ENCODE measurements at places on chromosomes 7 and 10. TPM values are rescaled to one million over a fixed set of nuclear protein-coding genes. Genes with fewer than 3 reads are reported as not detected.

Gene NUPR2
- polyA plus RNA-seq = not detected

Gene ZNHIT1
- polyA plus RNA-seq = 48.3 TPM

Gene TMEM184A
- 0.92 TPM for polyA plus RNA-seq

DNA sequence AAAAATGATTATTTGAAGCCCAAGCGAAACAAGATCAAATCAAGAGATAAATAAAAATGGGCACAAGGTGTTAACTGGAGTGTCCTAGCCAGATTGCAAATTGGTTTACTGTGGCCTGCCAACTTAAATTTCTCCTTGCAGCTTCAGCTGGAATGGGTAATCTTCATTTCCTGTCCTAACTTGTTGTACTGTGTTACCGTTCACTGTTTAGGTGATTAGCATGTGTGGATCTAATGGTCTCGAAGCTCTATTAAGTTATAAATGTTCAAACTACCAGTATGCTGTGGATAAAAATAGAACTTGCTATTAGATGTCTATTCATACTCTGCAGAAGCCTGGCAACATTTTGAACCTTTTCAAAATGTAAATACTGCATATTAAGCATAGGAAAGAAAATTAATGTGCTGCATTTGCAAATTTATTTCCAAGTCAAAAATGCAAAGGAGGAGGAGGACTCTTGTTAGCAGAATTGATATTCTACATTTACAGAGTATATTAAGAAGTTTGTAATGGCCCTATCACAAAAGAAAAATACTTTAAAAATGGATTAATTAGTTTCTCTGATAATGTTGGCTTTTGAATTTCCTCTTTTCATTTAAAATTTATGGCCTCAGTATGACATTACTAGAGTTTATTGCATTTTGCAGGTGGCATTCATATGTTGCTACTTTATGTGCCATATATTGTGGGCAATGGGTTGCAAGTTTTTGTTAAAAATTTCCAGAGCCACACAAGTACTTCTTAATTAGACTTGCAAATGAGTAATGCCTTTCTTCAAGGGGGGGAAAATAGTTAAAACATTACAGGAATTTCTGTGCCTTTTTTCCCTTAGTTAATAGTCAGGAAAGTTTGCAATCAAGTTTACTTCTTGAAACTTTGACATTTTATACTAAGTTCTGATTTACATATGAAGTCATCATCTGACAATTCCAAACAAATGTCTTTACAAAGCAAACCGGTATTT, 92.1 kb downstream of the CABCOCO1 start:
- no peak for DNase-seq

GRCh38 chr10:110600487-110601101, 33.1 kb downstream of the SMC3 start:
- DNase-seq = peak; percentile 11

DNA sequence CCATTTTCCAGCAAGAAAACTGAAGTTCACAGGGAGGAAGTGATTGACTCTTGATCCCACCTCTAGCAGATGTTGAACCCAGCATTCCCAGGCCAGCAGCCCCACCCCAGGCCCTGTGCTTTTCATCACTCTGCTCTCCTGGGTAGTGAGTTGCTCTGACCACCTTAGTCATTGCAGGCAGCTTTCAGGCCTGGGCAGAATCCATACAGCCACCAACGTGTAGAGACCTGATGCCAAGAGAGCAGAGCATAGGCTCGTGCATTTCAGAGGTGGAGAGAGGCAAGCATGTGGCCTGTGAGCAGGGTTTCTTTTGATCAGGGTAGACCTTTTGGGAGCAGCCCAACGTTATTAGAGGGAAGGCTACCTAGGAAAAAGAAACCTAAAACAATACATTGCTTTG, 334.6 kb downstream of the PTEN start:
- no peak for DNase-seq

DNA sequence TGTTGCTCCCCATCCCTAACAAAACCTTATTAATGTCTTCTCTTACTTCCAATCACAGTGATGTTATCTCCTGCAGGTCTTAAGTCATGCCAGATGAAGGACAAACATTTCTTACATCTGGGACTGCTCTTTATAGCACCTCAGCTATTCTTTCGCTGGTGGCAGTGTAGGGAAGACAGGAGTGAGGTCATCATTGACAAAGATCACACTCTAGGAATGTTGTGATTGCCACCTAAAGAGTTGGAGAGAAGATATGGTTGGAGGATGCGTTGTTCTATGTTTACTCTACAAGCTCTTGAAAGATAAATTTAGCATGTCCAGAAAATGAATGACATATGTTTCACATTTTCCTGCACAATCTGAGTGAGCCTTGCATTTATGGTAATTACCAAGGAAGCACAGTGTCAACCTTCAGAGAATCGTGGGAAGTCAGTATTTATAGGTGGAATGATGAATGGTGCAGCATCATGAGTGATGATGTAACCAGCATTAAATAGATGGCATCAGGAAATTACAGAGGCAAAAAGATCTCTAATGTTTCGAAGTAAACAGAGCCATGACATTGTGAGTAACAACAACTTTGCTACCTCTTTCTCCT, 188.1 kb upstream of the STEAP1 start:
- DNase-seq = no peak

- no peak for DNase-seq
These were observed 30.5 kb downstream of the ARL3 start for GRCh38 chr10:102683736-102684135.

- DNase-seq = no peak
These were observed 6.6 kb downstream of the GPR141 start for GRCh38 chr7:37690206-37690605.

- DNase-seq = no peak
These were observed 3.7 kb upstream of the CYP3A43 start for GRCh38 chr7:99824091-99824490.

DNA sequence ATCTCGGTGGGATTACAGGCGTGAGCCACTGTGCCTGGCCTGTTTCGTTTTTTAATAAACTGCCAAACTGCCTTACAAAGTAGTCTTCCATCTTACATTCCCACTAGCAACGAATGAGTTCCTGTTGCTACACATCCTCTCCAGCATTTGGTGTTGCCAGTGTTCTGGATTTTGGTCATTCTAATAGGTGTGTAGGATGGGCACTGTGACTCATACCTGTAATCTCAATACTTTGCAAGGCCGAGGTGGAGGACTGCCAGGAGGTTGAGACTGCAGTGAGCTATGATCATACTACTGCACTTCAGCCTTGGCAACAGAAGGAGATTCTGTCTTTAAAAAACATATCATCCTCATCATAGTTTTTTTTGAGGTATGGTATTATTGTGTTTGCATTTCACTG, 21.4 kb upstream of the RSBN1L start:
- DNase-seq = no peak

DNA sequence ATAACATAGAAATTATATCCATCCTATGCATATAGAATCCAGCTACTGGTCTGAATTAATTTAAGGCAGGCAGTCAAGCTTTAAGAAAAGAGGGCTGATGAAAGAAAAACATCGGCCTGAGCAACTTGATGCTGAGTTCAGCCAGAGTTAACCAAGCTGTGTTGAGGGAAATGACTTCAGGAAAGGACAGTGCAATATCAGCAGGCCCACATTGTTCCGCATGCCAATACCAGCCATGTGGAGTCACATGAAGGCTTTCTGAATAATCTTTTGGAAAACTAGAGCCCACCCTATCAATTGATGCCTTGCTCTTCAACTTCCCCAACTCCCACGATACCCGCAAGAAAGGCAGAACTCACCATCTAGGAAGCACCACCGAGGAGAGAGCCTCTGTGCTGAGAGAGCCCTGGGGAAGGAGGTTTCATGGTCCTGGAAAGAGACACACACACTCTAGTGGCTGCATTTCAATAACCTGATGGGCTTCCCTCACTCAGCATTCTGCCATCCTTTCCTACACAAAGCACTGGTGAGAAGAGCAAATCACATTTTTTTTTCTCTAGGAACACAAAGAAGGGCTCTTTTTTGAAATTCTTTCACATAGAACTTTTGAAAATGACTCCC, 125.8 kb upstream of the PTN start:
- DNase-seq = no peak

DNA sequence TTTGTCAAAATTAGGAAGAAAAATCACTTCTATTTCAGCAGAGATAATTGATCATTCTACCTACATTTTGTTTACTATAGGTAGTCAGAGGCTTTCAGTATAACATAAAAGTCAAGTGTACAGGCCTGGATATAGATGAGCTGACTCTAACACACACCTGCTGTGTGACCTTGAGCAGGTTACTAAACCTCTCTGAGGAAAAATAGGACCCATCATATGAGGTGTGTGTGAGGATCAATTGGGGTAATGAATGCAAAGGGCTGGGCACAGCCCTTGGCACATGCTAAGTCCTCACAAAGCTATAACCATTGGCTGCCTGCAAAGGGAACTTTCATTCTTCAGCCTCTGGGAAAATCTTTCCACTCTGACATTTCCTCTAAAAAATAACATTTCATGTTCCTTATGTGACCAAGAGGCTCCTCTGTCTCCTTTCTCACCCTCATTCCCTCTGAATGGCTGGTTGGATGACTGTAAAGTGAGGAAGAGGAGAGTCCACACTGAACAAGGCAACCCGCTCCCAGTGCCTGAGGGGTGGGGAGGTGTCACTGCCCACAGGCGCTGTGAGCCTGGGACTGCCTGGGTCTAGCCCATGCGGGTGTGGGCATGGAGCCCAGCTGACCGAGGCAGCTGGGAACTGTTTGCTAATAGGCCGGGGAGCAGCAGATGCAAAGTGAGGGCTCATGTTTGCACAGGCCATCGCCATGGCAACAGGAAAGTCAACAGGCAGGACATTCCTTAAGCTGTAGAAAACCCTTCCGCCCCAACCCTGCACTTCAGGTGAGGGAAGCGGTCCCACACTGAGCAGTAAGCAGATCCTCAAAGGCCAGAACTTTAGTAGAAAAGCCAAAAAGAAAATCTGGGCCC, 36.8 kb downstream of the MYOF start:
- DNase-seq = peak; percentile 89

GRCh38 chr10:88115407-88115806, 252.0 kb downstream of the PTEN start:
- DNase-seq = peak; percentile 21

GRCh38 chr10:50563906-50564305, 59.9 kb downstream of the SGMS1 start:
- DNase-seq = no peak

GRCh38 chr10:34687434-34688210, 127.5 kb downstream of the PARD3 start:
- no peak for DNase-seq

- DNase-seq = no peak
These were observed 143.1 kb downstream of the CHN2 start for GRCh38 chr7:29337546-29338116.
